ENCODE measurements at places on chromosomes 3 and 15.

DNA sequence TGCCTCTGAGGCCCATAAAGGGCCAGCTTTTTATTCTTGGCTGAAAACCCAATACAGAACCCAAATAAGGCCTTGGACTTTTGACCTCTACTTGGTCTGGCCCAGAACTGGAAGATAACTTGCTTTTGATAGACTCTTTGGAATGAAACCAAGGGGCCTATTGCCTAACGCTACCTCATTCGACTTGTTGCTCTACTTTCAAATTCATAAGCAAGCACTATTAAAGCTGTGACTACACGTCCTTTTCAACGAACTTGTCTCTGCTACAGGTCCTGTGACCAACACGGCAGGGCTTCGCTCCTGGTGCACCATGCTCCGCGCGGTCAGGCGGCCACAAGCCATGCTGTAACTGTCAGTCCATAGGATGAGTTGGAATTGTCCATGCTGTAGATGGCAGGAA lies 385.4 kb downstream of the MFSD1 start:
- DNase-seq: no peak

DNA sequence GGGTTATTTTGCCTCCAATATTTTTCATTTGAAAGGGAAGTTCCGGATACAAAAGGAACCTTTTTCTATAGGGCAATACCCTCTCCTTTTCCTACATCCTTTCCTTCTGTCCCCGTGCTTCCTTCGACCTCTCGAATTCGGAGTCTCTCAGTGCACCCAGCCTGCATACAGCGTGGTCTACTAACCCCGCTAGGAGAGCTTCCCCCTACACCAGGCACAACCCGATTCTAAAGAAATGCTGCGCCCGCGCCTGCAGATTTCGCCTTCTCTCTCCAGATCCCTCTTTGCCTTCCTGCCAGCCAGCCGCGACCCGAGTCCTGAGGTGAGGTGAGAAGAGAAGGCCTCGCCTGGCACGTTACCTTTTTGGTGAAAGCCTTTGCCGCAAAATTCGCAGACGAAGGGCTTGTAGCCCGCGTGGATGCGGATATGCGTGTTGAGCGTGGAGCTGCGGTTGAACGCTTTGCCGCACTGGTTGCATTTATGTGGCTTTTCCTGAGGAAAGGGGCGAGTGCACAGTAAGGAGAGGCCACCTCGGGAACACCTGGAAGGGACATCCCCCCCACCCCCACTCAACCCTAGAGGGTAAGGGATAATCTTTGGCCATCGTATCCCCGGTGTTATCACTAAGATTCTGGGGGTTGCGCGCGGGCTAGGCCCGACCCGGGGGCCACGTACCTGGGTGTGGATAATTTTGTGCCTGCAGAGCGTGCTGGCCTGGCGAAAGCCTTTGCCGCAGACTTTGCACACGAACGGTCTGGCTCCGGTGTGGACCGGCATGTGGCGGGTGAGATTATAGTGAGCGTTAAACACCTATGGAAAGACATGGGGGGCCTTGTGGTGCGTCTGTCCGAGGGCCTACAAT lies 2.3 kb downstream of the FEZF2 start:
- no peak for DNase-seq

- no peak for DNase-seq
Observed at GRCh38 chr3:144033240-144033589, 61.6 kb downstream of the DIPK2A start.

GRCh38 chr3:144185276-144185675 lies 213.7 kb downstream of the DIPK2A start:
- DNase-seq: no peak

DNA sequence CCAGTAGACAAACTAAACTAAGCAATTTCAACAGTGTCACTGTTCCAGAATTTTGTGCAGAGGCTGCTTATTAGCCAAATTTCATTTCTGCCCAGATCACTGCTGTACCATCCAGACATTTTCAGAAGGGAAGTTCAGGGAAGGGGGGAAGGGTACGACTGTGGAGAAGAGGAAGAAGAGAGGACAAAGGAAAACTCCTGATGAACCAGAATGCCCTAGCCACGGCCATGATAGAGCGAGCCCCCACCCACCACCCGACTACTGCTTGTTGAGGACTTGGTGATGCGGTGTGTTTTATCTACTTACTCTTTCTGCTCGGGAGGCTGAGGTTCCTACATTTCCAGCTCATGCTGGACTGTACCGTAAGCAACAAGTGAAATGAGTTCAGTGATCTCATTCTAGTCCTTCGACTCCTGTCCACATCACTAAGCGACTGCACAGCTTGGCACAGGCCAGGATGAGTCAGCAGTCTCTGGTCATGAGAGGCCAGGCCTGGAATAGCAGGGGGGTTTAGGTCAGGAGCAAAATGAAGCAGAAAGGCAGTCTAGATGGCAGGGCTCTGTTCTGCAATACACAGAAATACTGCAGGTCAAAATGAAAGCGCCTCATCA lies 330.8 kb downstream of the TIGIT start:
- DNase-seq: no peak

DNA sequence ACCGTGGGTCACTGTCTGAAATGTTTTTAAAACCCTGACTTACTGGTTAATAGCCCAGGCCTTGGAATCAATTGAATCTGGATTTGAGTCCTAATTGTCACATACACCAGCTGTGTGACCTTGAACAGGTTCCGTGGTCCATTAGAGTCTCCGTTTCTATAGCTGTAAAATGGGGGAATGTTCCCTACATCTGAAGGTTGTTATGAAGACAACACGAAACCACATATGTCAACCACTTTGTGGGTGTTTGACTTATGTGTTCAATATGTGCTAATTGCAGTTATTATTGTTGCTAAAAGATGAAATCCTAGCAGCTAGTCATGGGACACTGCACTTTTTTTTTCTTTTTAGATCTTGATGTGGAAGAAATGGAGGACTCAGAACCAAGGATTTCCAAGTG lies 35.3 kb downstream of the ZBTB38 start:
- DNase-seq: peak; percentile 51

GRCh38 chr15:44082558-44083157 lies 112.4 kb downstream of the FRMD5 start:
- DNase-seq: no peak

GRCh38 chr3:124438813-124439212 lies 291.4 kb upstream of the UMPS start:
- no peak for DNase-seq

- no peak for DNase-seq
Observed at GRCh38 chr3:84991422-84991900, 32.7 kb downstream of the CADM2 start.

- no peak for DNase-seq
Observed at GRCh38 chr3:99720985-99721632, 82.7 kb downstream of the COL8A1 start.

DNA sequence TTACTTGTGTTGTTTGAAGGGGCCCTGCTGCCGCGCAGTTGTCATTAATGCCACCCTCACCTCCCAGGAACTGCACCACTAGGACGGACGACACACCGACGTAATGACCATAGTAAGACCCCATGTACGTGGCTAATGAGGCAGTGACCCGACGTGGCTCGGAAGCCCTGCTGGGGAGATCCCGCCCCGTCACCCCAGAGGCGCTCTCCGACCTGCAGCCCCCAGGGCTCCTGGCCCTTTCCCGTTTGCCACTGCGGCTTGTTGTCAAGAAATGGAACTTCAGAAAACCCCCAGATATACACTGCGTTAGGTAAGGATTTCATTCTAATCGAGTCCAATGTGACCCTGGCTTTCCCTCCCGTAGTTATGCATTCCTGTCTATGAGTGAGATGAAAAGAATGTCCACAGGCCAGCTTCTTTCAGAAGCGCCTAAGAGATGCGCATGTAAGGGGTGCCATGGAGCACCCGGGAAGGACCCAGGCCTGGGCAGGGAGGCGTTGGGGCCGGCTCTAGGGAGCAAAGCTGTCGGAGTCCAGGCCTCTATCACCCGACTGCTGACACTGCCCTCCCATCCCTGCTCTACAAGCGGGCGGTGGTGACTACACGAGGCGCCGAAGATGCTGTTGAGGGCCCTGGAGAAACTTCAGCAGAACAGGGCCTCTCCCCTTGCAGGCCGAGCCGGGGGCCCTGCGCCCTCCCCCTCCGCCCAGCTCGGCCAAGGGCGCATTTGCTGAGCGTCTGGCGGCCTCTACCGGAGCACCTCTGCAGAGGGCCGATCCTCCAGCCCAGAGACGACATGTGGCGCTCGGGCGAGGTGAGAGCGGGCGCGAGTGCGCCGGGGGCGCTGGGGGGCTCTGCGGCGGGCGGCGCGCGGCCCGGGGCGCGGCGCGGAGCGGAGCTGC lies at the start of gene GABRA5:
TSS of gene GABRA5 (plus strand) at position 765 of the 902 bp plus-strand sequence. CDS start 2,187 bp downstream, outside the sequence.
- no peak for DNase-seq

GRCh38 chr15:66224946-66225345 lies 28.6 kb downstream of the MEGF11 start:
- DNase-seq: no peak

- peak; percentile 75 for DNase-seq
Observed at GRCh38 chr3:32569540-32570420, 878 bp downstream of the DYNC1LI1 start.

GRCh38 chr3:115217678-115218451 lies 70.8 kb upstream of the ZBTB20 start:
- peak; percentile 47 for DNase-seq

- DNase-seq: no peak
Observed at GRCh38 chr15:67832897-67833709, 6.7 kb downstream of the RNU6-1 start.

DNA sequence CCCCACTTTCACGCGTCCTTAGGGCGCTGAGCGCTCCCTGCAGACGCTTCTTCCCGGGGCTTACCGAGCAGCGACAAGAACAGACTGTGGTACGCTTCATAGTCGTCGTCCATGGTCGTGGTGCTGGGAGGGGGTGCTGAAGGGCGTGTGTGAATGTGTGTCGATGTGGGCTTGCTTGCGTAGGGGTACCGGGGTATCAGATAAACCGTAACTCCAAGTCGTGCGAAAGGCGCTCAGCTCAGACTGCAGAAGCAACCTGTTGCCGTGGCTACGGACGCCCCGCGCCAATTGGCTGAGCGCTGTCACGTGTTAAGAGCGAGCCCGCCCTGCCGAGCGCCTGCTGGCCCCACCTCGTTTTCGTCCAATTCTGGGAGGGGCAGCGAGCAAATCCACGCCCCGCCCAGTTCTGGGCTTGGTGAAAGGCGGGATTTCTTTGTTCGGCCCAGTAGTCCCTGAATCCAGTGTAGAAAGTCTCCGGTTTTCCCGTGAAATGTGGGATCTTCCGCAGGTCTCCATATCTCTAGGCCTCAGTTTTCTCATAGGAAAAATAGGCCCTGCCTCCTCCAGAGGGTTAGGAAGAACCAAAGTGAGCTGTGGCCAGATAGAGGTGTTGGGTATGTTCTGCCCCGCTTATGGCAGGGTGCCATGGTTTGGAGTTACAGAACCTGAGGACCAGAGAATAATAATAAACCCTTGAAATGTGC lies at the start of gene EFCAB12:
TSS of gene EFCAB12 (minus strand) at position 261 of the 704 bp plus-strand sequence. CDS start at position 113, 148 bp downstream.
- peak; percentile 86 for DNase-seq

- peak; percentile 66 for DNase-seq
Observed at GRCh38 chr3:52892625-52893311, 4.6 kb downstream of the STIMATE start.

DNA sequence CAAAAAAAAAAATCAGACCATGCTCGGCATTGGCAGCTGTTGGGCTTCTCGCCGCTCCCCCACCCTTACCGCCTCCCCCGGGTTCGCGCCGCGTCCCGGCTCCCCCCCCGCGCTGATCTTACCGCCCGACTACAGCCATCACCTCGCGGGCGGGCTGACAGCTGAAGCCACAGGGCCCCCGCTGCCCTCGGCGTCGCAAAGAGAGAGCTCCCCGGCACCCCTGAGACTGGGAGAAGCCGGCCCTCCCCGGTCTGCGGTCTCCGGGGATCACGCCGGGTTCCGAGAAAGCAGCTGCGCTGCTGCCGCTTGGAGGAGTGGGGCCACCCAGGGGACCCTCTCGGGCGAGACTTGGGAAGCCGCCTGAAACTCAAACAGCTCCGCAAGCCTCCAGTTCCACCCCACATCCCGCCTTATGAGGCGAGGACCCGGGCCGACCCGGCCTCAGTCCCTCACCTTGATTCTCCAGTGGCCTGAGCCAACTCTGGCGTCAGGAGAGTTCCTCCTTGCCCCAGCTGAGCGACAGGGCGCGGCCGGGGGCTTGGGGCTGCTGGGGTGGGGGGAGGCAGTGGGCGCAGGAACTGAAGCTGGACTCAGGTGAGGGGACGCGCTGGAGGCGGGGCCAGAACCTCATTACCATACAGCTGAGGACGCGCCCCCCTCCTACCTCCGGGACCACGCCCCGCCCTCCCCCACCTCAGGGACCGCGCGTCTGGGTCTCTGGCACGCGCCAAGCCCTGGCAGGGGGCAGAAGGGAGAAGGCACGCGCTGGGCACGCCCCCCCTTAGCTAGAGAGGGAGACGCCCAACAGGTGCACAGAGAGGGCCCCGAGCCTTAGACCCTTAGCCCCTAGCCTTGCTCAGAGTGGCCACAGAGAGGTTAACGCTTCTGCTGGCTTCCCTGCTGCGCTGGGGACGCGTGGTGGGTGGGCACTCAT lies 1.0 kb upstream of the DLL4 start:
- DNase-seq: no peak

- no peak for DNase-seq
Observed at GRCh38 chr3:103660810-103661209, 1226.0 kb downstream of the ZPLD1 start.

DNA sequence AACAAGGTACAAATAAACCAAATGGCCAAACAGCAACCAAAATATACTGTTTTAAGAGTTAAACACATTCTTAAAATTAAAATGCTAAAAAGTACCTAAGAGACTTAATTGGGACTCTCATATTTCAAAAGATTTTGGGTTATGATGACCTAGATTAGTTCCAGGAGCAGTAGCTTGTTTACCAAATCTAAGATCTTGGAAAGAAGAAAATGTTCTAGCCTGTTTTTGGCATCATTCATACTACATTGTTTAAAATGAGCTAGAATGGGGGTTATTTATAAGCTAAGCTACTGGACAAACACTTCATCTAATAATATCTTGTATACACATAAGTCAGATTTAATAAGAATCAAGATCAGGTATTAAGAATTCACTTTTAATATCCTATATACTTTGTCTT lies 22.8 kb downstream of the ATOSA start:
- DNase-seq: no peak

- no peak for DNase-seq
Observed at GRCh38 chr3:143192193-143192592, 72.6 kb downstream of the CHST2 start.

- no peak for DNase-seq
Observed at GRCh38 chr15:57567891-57568290, 23.8 kb upstream of the MYZAP start.

DNA sequence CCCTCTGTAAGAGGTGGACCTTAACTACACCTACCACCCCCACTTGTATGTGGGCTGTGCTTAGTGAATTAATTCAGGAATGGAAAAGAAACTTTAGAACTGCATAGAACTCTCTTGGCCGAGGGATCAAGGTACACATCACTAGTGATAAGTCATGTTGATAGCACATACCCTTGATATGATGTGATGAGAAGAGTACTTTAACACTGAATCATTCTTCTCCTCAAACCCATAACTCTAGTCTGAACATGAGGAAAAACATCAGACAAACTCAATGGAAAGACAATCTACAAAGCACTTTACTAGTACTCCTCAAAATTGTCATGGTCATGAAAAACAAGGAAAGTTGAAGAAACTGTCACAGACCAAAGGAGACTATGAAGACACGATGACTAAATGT lies 87.6 kb downstream of the P2RY1 start:
- no peak for DNase-seq

- DNase-seq: no peak
Observed at GRCh38 chr3:51373658-51374421, 11.3 kb upstream of the MANF start.
